NK-92 treated with Interleukin-12 subunit alpha and Interleukin-12 subunit beta, amount 100 ng/mL, for 24 hours (cell line): ENCODE measurements at places on chromosomes 11 and 22.

DNA sequence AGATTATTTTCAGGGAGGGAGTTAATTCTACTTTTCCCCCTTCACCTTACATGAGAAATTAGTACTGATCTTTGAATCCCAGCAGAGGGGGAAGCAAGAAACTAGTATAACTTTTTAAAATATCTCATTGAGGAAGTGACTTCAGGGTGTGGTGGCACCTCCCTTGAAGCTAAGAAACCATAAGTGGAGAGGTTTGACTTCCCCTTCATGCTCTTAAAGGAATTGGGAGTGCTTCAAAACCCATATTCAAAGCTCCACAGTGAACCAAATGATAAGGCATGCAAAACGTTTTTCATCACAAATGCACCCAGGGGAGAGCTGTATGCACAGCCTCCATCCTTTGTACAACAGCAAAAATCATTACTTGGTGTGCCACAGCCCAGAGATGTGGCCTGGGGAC lies 540 bp downstream of the MS4A14 start:
- no peak for DNase-seq

DNA sequence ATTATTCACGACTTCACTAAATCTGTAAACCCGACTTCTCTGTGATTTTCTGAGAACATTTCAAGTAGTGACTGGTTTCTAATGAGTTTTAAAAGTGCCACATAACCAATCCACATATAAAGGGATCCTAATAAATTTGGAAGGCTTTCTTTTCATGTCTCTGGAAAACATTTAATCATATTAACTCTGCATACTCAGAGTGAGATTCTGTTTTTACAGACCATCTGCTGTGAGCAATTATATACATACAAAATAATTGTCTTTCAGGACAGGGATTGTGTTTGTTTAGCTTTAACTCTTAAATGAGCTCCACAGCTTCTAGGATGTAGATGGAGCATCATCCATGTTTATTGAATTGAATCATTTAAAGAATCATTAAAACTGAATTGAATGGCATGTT lies 65.1 kb downstream of the PRMT3 start:
- DNase-seq: no peak

DNA sequence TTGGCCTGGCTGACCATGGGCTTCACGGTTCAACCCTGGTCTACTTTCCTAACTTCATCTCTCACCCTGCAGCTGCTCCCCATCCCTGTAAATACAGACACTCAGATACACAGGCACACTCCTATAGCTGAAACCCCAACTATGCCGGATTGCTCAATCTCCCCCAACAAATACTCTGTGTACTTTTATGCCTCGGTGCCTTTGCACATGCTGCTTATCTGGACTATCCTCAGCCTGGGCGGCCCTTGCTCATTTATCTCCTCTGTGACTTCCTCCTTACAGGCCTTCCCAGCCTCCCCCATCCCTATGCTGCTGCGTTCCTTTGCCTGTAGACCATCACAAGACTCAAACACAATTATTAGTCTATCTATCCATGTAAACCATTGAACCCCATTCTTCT lies 76.6 kb downstream of the PKNOX2 start:
- no peak for DNase-seq

- DNase-seq: no peak
Measured at GRCh38 chr11:121365304-121365703, 72.7 kb downstream of the SC5D start.

- no peak for DNase-seq
Measured at GRCh38 chr11:18578975-18579598, 9.4 kb downstream of the UEVLD start.

DNA sequence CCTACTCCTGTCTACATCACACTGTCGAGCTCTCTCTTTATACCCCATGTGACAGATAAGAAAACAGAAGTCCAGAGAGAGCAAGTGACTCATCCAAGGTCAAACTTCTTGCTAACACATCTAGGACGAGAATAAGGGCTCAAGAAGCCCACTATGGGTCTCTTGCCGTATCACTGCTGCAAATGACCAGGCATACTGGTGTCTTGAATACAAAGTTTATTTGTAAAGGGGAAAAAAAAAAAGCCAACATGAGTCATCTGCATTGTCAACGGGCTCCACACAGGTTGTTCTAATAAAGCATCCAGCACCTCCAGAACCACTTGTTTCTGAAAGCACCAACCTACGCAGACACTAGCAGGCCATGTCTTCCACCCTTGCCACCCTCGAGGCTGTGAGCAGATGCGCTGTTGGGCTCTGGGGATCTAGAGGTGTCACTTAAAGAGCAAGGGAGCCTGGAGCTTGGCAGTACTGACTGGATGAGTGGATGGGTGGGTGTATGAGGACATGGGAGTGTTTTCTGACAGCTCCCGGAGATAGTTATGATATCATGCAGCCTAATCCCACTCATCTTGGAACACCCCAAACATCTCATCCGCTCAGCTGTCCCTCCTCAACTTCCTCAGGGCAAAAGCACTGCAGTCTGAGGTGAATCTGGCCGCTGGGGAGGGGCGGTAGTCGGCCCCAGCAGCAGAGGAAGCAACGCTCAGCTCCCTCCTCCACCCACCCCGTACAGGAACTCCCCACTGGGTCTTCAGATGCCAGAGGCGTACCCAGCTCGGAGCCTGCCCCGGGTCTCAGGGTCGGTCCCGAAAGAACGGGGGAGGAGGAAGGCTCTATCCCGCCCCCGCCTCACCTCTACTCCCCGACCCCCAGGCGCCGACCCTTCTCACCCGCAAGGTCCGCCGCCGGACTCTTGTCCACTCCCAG lies 1.0 kb downstream of the SMCO4 start:
- DNase-seq: no peak

- no peak for DNase-seq
Measured at GRCh38 chr11:5847711-5848110, 6.0 kb upstream of the OR52E6 start.

GRCh38 chr22:36887162-36887561 lies 26.3 kb upstream of the CSF2RB start:
- DNase-seq: no peak

DNA sequence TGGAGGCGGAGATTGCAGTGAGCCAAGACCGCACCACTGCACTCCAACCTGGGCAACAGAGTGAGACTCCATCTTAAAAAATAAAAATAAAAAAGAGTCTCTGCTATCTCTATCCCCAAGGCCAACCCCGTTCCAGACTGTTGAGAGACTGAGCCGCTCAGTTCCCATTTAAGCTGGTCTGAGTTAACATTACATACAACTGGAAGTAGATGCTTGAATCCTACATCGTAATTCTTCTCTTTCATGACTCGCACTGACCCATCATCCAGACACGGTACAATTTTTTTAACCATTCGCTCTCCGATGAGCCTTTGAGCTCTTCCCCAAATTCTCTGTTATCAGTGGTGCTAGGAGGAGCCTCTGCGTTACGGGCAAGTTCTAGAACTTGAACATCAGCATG lies 4.9 kb upstream of the CYTH4 start:
- no peak for DNase-seq

GRCh38 chr22:49257551-49257961 lies 570.1 kb downstream of the BRD1 start:
- DNase-seq: no peak

DNA sequence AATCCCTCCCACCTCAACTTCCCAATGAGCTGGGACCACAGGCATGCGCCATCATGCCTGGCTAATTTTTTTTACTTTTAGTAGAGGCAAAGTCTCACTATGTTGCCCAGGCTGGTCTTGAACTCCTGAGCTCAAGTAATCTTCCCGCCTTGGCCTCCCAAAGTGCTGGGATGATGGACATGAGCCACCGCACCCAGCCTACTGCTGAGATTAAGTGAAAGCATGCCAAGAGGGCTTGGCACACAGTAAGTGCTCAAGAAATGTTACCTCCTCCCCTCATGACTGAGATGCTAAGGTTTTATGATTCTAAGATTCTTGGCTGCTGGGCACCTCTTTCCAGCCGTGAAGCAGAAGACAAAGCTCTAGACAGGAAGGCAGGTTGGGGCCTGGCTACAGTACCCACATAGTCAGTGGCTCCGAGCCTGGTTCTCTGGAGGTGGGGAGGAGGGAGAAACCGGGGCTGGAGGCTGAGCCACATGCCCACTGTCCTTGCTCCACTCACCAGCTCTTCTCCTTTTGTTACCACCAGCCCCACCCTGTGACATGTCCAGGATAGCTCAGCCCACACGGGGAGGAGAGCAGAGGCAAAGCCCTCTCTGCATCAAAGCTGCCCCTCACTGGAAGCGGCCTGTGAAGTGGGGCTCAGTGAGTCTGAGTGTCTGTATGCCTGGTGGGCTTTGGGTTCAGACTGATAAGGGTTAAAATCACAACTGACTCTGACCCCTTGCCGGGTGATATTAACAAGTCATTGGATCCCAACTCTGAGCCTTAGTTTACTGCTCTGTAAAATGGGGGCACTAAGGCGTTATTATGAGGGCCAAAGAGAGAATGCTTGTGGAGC lies 12.9 kb downstream of the ARHGEF17 start:
- DNase-seq: no peak

DNA sequence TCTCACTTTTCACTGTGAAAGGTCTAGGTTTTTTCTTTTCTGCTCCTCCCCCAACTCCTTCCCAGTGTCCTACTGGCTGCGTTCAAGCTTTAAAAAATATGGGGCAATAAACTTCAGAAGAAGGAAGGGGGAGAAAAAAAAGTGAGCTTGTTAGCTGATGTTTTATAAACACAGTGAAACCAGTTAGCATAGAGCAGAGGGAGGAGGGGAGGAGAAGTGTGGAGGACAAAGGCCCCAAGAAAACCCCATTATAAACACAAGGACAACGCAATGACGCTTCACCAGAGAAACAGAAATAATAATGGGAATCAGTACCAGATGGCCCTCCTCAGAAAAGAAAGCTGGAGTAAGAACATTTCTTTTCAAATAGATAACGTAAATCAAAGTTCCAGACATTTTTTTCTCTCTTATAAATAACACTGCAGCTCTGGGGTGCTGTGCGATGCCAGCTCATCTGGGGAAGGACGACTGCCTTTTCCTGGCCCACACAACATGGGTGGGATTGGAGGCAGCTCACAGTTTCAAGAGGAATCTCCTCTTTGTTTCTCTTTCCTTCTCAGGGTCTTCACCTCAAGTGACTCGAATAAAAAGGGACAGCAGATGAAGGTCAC lies 235.4 kb upstream of the NARS2 start:
- DNase-seq: no peak

GRCh38 chr11:27705873-27706820 lies 5.9 kb upstream of the BDNF start:
- no peak for DNase-seq

DNA sequence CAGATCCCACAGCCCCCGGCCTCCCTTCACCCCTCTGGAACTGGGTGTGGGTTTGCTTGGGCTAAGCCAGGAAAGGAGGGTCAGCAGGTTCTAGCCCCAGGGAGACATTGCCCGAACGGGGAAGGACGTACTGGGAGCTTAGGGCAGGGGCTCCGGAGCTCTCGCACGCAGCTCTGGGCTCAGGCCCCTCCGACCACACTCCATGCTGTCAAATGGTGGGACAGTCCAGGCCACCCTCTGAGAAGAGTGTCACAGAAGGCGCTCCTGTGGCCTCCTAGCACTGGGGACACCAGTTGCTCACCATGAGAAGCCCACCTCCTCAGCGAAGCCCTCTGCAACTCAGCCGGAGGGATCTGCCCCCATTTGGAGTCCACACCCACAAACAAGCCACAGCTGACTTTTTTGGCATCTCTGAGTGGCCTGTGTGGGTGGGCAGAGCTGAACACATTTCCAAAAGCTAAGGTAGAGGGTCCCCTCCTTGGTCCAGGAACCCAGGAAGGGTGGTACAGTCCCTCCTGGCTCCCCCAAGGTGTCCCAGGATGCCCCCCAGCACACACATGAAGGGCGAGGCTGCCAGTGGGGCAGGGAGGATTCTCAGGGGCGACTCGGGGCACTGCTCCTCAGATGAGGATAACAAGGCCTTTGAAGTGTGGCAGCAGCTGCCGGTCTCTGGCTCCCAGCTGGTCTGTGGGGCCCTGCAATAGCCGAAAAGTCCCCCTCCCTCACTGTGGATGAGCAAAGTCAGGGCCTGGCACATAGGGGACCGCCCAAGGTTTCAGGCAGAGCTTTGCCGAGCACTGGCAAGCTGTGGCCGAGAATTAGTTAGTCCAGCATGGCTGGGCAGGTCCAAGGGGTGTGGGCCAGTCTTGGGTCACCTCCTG lies 13.0 kb upstream of the TEF start:
- no peak for DNase-seq

DNA sequence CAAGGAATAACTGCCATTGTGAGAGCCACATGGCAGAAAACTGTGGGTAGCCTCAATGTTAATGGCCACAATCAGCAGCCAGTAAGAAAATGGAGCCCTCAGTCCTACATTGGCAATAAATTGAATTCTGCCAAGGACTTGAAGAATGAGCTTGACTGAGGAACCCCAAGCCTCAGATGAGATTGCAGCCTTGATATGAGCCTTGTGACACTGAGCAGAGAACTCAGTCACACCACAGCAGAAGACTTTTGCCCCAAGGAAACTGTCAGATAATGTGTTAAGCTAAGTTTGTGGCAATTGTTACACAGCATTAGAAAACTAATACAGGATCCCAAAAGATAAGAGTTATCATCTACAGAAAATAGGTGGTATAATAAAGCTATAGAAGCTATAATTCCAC lies 2.4 kb upstream of the TTC17 start:
- no peak for DNase-seq

- no peak for DNase-seq
Measured at GRCh38 chr22:26235792-26236487, 66.7 kb downstream of the SEZ6L start.

DNA sequence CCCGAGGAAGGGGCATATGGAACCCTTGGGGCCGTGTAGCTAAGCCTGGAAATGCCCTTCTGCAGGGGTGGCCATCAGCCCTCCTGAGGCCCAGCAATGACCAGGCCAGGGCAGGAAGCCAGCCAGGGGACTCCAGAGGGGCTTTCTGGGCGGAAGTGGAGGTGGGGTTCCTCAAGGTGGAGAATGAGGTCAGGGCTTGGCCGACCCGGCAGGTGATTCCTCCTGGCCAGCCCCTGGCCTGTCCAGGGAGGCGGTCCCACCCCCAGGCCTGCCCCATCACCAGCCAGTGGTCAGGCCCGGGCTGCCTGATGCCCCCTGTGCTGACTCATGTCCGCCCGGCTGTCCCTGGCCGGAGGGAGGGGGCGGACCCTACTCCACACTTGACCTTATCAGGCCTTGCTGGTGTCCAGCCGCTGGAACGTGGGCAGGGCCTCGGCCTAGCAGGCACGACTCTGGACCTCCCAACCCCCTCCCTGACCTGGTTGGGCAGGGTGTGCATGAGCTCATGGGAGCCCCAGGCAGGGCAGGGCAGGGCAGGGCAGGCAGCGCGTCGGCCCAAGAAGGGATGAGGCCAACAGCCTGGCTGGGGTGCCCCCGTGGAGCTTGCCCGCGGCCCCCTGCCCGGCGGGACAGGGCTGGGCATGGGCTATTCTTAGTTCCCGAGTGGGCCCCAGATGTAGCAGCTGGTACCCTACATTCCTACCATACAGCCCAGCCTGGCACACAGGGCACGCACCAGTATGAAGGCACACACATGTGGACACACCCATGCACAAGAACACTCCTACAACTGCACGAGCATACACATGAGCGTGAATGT lies 35.9 kb downstream of the RPL3 start:
- no peak for DNase-seq

DNA sequence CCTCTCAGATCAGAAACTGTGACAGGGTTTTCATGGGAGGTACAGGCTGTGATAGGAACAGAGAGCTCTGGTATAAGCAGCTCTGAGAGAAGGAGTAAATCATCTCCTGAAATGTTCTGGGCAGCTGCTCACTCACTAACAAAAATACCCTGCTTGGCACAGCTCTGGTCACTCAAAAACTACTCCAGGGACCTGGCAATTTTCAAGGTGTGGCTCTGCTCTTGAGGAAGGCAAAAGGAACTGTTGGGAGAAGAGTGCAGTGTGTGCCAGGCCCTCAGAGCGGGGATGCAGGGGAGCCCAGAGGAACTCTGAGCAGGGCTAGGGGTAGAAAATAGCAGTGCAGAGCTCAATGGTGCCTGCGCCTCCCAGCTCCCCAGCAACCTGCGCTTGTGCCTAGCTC lies 180.5 kb upstream of the ZBED5 start:
- DNase-seq: no peak
